Tongue (tissue), 3 donors: ENCODE measurements at places on chromosomes 7 and 10. TPM values are rescaled to one million over a fixed set of nuclear protein-coding genes. Genes with fewer than 3 reads are reported as not detected.

GRM8 gene
- total RNA-seq: 0.41 TPM

SLC35G1 gene
- 8.2 TPM for total RNA-seq

MSMB gene
- not detected for total RNA-seq

NME8 gene
- total RNA-seq: 0.10 TPM

UNCX gene
- not detected for total RNA-seq

KEL gene
- total RNA-seq: 1.6 TPM

CAMK2B gene
- total RNA-seq: 26.7 TPM

VAX1 gene
- total RNA-seq: not detected

HABP2 gene
- total RNA-seq: not detected

AQP1 gene
- total RNA-seq: 107 TPM

FKBP6 gene
- not detected for total RNA-seq

SRRM3 gene
- total RNA-seq: 0.62 TPM

AKR1C8 gene
- total RNA-seq: not detected

- DNase-seq: peak; percentile 22
These were observed 11.2 kb downstream of the C10orf120 start for GRCh38 chr10:122688293-122688989.

- DNase-seq: peak; percentile 15
These were observed 70.0 kb upstream of the ZMIZ2 start for GRCh38 chr7:44678471-44679179.

DNA sequence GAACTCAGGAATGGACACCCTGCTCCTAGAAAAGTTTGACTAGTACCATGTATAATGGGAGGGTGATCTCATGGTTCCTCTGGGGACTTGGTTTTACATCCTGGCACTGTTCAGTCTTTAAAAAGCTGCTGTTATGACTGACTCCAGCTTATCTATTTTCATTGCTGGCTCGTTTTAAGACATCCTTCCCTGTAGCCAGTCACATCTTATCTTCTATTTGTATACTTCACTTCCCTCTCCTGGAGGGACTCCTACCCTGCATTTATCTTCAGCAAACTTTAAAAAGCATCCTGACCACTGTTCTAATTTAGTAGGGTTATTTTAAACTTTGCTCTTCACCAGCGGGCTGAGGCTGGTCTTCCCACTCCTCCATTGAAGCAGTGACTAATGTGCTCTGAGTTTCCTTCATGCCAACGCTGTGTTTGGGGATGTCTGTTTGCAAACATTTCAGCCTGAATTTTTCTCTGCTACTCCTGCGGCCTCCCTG, 72.9 kb upstream of the ARMC3 start:
- peak; percentile 32 for DNase-seq

DNA sequence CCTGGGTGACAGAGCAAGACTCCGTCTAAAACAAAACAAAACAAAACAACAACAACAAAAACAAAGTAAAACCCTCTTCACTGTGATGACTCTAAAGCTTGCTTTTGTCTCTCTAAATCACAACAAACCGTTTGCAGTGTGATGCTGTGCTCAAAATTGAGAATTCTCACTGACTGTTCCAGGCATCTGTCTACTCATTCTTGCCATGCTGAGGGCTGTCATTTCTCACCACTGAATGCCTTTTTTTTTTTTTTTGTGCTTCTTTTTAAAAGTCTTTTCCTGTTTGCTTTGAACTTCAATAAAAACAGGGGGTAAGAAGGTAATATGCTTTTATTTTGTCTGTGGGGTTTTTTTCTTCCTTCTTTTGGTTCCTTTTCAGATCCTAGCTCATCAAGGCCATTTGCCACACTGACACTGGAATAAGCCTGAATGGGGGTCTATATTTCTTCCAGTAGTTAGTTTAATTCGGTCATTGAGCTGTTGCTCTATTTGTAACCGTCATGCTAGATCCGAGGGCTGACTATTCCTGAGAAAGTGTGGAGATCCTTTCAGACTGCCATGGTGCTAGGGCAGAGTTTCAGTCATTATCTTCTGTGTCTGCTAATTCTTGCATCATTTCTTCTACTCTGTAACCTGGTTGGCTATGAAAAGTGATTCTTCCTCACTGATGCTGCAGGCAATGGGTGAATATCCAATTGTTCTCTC, 10.6 kb downstream of the FAS start:
- DNase-seq: no peak

- no peak for DNase-seq
These were observed 25.8 kb upstream of the TNKS2 start for GRCh38 chr10:91772461-91772860.

DNA sequence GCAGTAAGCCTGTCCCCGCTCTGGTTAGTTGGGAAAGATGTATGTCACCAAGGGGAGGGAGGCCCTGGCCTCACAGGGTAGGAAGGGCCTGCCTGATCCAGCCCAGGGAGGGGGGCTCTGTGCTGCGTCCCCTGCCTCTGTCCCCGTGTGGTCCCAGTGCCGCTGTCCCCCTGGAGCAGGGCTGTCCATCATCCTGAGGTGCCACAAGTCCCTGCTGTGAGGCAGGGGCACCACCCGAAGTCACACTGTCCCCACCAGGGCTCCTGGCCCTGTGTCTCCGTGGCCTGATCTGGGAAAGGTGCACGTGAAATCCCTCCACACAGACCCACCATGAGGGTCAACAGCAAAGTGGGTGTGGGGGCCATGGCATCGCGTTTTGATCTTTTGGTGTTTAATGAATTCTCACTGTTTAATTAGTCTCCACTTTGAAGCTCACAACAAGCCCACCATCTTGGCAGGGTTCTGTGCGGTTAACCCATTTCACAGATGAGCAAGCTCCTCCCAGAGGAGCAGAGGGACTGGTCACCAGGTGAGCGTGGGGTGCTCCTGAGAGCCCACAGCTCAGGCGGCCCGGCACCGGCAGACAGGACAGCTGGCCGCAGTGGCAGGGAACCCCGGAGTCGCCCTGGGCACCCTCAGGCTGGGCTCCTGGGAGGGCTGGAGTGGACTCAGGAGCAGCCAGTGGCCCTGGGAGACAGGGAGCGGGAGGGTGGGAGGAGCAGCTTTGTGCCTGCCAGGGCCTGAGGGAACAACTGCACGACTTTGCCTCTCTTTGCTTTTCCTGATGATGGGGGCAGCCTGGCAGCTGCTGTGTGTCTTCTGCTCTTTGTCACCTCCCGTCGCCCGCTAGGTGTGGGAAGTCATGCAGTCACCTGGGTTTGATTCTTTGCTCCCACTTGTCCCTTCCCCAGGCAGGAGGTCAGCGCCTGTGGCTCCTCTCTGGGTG, 12.0 kb upstream of the CRYGN start:
- DNase-seq: no peak

- no peak for DNase-seq
These were observed 47.4 kb downstream of the KCND2 start for GRCh38 chr7:120320218-120320961.

GRCh38 chr7:37541810-37542443, 93.3 kb upstream of the ELMO1 start:
- no peak for DNase-seq

DNA sequence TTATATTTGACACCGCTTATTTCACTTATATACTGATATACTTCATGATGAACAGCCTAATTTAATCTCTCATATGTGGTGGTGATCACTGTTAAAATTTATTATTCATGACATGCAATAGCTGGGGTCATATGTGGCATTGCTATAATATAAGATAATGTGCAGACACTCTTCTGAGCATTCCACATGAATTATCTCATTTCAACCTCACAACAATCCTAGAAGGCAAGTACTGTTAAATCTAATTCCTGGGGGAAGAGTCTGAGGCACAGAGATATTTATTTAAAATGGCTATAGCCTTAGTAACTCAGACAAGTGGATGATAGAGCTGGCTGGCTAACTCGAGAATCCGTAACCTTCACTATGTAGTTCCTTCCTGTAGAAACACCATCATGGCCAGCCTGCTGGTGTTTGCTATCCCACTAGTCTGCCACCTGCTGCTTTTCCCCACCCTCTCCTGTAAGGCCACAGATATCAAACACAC, 46.6 kb upstream of the A1CF start:
- no peak for DNase-seq

DNA sequence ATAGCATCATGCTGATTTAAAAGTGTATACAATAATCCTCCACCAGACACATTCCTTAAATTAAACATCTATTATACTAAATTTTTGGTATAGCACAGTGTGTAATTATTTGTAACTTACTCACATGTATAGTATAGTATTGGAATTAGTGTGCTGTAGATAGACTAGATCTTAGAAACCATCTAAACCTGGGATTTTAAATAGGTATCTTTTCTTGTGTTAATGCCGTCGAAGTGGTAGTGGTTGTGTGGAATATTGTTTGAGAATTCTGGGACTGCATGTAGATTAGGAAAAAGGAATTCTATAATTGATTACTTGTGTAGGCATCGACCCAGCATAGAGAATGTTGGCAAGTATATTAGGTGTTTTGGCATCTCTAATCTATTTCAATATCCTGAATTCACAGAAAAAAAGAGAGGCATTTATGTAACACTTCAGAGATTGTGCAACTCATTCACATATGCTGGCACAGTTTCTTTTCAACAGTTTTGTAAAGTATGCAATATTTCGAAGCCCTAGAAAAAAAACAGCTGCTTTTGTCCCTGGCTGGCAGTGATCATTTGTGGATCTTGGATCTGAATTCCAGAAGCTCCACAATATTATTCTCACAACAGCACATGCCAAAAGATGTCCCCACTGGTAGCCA, 145.5 kb upstream of the AGR3 start:
- no peak for DNase-seq

DNA sequence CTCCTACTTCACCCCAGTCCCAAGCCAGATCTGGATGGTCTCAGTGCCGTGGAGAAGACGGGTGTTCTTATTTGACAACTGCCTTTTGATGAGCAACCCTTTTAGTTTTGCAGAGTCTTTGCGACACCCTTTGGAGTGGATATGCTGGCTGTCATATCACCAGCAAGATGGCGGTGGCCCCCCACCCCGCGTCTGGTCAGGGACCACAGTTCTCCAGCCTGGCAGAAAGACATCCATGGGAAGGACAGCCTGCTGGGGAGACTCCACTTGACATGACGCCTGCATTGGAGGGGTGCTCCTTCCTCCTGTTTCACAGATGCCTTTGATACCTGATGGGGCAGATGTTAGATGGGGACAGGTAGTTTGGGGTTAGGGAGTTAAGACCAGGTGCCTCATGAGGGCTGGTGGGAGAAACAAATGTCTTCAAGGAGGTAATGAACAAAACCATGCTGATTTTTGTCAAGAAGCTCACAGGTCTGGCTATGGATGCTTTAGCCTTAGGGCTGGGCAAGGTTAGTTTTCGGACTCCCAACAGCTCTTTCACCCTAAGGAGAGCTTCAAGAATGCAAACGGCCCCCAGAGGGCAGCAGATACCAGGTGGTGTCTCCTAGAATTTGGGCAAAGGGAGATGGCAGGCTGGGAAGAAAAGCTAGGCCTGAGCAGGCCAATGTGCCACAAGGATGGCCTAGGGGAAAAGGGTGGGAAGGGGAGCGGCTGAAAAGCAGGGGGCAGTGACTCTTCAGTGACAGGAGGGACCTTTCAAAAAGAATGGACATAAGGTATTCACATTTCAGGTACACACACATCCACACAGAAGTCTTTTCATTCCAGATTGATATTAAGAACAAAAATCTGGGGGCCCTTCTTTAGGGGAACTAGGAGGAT, 95.2 kb downstream of the CLEC2L start:
- DNase-seq: peak; percentile 50

- peak; percentile 82 for DNase-seq
These were observed 1277.1 kb upstream of the AUTS2 start for GRCh38 chr7:68321076-68321639.

GRCh38 chr10:85280014-85280413, 951.6 kb downstream of the CCSER2 start:
- peak; percentile 9 for DNase-seq

- DNase-seq: no peak
These were observed 149.2 kb downstream of the PTEN start for GRCh38 chr10:88012641-88013040.

DNA sequence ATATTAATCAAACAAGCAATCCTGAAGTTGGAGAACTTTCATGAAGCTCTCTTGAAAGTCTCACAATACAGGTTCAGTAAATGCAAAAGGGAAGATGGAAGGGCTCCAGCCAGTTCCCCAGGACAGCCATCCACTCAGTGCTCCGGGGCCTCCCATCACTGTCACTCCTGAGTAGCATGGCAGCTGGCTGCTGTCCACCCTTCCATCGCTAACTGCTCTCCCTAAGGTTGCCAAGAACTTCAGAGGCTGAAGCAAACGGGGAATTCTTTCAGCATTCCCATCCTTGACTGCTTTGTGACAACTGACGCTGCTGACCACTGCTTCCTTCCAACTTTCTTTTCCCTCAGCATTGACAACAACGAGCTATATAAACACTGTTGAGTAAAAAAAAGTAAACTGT, 69.1 kb downstream of the VPS41 start:
- DNase-seq: peak; percentile 57

GRCh38 chr10:6101181-6101580, 12.3 kb downstream of the RBM17 start:
- no peak for DNase-seq

DNA sequence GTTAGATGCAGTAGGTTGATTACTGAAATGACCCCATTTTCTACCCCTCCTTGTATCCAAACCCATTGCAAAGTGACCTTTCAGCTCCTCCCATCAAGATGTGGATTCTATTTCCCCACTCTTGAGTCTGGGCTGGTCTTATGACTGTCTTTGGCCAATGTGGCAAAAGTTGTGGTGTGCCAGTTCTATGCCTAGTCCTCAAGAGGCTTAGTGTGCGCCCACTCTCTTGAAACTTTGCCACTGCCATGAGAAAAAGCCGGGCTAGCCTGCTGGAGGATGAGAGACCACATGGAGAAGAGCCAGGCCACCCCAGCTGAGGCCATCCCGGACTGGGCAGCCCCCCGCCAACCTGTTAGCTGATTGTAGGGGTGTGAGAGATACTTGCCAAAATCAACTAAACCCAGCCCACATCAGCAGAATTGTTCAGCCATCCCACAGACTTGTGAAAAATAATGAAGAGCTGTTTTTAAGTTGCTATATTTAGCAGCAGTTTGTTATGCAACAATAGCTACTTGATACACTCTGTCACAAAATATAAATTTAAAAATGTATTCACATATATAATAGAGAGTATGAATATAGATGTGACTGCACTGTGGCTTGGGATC, 131.0 kb upstream of the PALS2 start:
- no peak for DNase-seq

DNA sequence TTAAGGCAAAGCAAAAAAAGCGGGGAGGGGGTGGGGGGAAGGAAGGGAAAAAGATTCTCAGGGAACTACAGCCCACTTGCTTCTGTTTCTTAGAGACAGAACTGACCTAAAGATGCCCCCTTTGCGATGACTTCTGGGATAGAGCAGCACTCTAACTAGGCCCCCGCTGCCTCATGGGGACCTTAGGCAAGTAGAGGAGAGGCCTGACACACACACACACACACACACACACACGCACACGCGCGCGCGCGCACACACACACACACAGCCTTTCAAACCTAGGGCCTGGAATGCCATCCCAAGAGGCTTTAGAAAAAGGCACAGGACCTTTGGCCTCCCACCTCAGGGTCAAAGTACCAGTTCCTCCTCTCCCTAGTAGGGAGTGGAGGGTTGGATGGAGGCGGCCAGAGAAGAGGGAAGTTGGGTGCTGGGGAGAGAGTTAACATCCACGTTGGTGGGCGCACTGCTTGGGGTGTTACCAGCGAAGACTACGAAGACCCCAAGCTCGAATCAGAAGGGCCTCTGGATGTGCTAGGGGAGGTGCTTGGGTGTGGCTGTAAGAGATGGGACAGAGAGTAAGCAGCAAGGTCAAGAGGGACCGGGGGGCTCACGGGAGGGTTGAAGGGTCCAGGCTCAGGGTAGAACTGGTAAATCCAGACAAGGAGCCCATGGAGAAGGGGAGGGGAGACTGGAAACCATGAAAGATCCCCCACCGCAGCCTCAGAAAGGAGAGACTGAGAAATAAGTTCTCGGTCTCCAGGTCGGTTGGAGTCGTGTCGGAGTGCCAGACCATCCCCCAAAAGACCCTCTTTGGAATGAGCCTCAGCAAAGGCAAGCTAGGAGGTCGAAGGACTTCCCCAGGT, 1.2 kb upstream of the COL1A2 start:
- DNase-seq: peak; percentile 73

- no peak for DNase-seq
These were observed 51.1 kb upstream of the IL6 start for GRCh38 chr7:22675917-22676343.
